Left lobe of liver (tissue), 2 donors: ENCODE measurements at places on chromosomes 13 and 19.

- DNase-seq, result no peak
These were observed 32.5 kb upstream of the KATNAL1 start for GRCh38 chr13:30339738-30340330.

GRCh38 chr13:114064450-114065140, 67.8 kb downstream of the RASA3 start:
- DNase-seq, result no peak

DNA sequence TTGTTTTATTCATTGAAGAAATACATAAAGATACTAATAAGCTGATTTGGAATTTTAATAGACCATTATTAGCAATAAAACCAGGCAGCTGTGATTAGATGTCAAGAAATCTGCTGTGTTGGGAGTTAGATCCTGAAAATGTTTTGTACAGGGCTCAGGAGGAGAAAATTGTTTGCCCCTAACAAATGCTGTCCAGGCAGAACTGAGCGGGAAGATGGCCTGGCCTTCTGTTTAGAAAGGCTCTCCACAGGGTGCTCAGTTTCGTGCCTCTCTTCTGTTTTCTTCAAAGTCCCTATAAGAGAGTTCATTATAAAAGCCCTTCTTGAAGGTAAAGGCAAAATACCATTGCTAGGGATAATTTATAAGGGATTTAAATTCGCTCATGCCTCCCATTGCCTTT, 64.1 kb downstream of the ERCC5 start:
- no peak for DNase-seq

DNA sequence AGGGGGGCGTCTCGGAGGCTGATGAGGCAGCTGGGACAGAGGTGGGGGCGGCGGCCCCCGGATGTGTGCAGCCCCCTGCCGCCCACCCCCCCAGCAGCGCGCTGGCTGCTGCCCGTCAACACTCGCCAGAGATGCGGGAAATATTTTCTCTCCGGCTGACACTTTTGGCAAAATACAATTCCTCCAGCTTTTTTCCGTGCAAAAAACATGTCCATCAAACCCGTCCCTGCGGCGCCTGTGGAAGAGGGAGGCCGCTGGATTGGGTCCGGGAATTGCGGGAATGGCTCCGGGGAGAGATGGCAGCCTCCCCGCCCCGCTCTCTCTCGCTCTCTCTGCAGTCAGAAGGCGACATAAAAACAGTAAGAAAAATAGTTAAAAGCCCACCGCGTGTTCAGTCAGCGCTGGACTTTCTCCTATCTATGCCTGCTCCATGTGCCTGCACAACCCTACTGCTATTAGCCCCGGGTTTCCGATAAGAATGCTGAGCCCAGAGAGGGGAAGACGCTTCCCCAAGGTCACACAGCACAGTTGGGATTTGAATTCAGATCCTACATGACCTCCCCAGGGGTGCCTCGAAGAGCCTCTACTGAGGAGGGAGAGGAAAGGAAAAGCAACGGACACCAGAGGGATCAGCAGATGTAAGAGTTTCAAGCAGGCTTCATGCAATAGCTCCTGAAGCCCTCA, 23.2 kb downstream of the ZNRF4 start:
- no peak for DNase-seq

DNA sequence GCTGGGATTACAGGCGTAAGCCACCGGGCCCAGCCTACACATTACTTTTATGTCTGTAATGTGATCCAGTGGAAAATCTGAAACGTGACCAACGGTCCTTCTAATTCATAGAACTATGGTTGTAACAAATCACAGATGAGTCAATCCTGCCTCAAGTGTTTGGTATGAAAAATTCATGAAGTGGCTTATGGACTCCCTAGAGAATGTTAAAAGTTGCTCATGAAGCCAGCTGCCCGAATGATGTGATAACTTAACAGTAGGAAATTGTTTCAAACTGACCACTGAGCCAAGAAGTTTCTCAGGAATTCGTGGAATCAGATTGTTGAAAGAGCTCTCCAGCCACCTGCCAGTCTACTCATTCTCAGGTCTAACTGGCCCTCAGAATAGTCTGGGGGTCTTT, 59.4 kb upstream of the FARP1 start:
- DNase-seq, result no peak

DNA sequence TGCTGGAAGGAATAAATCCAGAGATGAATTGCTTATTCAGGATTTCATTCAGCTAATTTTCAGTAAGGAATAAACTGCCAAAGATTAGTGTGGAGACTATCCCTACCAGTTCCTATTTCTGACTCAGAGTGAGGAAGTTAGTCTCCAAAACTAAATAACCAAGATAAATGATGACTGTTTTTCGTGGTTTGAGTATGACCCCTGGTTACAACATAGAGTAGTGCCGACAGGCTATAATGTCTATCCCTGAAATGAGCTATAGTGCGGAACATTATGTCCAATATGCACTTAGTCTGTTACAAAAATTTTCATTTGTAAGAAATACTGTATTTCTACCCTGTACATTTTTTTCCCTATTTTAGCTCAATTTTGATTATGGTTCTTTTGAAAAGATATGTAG, 51.4 kb downstream of the NBEA start:
- no peak for DNase-seq
